NCI-H1930 (cell line): ENCODE measurements at places on chromosomes 3 and 15.

GRCh38 chr3:54008099-54008498 is 114.3 kb upstream of the CACNA2D3 start:
- DNase-seq = no peak

DNA sequence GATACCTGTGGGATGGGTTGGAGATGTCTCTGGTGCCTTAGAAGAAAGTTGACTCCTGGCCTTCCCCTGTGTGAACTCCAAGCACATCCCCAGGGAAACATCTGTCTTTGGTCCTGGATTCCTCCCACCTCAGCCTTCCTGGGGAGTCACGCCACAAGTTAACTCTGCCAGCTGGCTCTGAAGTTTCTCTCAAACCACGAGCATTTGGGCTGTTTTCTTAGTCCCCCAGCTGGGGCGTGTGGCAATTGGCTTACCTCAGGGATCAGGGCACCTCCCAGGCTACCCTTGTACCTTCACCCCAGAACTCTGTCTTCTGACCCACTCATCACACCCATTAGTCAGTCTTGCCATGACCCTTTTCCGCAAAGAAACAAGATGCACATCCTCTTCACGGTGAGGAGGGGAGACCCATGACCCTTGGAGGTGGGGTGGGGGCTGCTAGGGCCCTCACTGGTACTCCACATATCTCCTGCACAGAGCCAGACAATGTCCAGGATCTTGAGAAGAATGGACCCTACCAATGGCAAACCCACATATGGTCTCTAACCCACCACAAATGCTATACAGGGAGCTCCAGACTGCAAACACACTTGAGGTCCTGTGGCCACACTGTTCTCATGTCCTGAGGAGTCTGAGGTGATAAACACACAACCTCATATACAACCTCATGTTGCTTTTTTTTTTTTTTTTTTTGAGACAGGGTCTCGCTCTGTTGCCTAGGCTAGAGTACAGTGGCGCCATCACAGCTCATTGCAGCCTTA is 3.9 kb downstream of the NEIL1 start:
- no peak for DNase-seq

GRCh38 chr15:86685263-86685662 is 605.6 kb downstream of the AGBL1 start:
- no peak for DNase-seq

DNA sequence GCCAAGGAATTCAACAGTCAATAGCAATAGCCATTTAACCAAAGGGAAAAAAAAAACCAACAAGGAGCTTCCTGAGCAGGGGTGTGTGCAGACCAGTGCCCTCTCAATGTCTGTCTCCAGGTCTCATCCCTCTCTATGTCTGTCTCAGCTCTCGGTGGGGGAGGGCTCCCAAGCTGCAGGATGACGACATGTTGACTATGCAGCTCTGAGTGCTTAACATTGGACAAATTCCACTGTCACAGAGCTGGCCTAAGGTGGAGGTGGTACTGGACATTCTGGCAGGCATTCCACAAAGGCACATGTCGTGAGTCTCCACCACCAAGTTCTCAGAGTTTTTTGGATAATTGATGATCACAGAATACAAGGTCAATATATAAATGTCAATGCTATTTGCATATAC is 2.0 kb upstream of the CAPN7 start:
- no peak for DNase-seq

DNA sequence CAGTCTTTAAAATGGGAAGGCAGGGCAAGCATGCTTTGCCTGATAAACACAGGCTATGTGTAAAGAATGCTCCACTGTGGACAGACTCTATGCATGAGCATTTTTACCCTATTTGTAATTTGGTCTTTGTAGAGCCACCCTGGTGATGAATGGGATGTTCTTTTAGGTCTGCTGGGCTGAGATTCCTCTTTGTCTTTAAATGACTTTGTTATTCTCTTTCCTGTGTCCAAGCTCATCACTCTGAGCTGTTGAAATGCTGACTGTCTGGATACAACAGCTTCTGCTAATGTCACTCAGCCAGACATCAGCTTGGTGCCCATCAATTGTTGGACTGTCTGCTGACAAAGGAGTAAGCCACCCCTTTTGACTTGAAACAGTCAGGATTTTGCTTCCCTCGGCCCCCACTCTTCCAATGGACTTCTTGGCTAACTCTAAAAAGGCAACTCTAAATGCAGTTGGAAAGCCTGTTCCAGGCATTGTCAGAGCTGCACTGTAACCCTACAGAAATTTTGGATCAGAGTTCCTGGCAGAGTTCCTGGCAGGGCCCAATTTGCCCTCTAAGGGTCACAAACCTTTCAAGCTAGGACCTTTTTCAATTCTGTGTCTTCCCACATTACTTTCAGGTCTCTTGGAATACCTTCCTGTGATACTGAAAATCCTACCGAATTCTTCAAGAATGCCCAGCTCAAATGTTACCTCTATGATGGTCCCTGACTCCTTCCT is 40.5 kb upstream of the EIF1B start:
- DNase-seq = no peak

DNA sequence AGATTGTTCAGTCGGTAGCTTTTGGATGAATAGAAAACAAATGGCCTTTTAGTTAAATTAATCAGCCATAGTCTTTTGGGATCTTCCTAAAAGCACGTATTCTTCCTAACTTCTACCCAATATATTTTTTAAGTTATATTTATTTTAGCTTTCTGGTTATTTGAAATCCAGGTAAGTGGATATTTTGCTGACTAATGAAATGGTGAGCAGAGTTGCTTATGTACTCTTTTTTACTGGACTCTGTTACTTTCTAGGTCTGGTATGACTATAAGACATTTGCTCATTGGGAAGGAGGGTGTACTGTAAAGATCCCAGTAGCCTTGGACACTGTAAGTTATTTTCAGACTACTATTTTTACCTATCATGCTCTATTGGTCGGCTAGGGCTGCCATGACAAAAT is 13.8 kb upstream of the CAPN3 start:
- no peak for DNase-seq

DNA sequence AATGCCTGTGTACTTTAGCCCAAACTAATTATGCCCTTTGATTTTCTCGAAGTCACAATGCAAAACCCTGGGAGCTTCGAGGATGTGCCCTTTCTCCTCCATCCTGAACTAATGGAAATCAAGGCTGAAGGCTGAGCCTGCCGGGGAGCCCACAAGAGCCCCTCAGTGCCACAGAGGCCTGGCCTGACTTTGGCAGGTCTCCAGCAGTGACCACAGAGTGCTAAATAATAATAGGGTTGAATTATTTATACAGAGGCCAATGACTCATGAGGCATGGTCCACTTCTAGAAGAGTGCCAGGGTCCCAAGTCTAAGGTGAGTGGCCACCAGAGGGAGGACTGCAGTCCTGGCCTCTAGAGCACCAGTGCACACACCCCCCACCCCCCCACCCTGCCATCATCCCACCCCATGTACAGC is 19.1 kb upstream of the GLCE start:
- no peak for DNase-seq

- DNase-seq = no peak
These were observed 13.0 kb downstream of the VIPR1 start for GRCh38 chr3:42515391-42515916.

GRCh38 chr3:181791056-181791955 is 79.6 kb downstream of the SOX2 start:
- DNase-seq = no peak

DNA sequence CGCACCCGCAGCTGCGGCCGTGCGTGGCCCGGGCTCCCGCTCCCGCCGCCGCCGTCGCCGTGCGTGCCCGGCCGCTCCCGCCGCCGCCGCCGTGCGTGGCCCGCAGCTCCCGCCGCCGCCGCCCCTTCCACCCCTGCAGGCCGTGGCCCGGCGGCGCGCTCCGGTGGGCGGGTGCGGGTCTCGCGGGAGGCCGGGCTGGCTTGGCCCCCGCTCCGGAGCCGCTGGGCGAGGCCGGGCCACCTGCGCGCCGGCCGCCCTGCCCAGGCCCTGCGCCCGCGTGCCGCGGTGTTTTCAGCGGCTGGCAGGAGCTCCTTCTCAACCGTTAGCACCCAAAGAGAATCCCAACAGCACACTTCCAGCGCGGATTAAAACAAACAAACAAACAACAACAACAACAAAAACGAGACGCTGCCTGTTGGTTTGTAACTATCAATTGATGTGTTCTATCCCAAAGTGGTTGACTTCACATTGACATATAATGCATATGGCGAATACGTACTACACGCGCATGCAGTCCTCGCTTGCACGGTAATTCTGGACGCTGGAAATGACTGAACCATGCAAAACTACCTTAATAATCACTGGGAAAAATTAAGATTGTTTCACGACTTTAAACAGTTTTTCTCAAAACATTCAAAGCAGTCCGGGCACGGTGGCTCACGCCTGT is 113.7 kb upstream of the GOLGA8J start:
- no peak for DNase-seq

GRCh38 chr3:23611737-23612295 is 193.9 kb upstream of the UBE2E1 start:
- DNase-seq = no peak

GRCh38 chr3:175486255-175486654 is 627.1 kb downstream of the NAALADL2 start:
- DNase-seq = no peak
